ENCODE measurements at places on chromosomes 6 and 20.

DNA sequence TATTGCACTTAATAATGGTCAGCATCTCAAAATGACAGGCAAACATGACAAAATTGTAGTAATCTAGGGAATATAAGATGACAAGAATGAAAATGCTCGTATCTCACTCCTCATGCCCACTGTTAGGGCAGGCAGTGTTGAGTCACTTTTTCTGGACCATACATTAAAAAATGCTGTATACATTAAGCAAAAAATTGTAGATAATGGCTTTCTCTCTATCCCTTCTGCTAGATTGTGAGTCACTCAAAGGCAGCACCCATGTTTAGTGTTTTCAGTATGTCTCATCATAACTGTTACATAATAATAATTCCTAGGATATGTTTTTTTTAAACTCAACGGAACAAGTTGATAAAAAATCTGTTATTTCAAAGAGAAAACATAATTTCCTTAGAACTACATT is 199.3 kb downstream of the TENT5A start:
- DNase-seq: no peak

- DNase-seq: no peak
Observed at GRCh38 chr6:111741177-111741952, 131.9 kb downstream of the FYN start.

GRCh38 chr6:21741221-21742109 is 147.9 kb downstream of the SOX4 start:
- no peak for DNase-seq

DNA sequence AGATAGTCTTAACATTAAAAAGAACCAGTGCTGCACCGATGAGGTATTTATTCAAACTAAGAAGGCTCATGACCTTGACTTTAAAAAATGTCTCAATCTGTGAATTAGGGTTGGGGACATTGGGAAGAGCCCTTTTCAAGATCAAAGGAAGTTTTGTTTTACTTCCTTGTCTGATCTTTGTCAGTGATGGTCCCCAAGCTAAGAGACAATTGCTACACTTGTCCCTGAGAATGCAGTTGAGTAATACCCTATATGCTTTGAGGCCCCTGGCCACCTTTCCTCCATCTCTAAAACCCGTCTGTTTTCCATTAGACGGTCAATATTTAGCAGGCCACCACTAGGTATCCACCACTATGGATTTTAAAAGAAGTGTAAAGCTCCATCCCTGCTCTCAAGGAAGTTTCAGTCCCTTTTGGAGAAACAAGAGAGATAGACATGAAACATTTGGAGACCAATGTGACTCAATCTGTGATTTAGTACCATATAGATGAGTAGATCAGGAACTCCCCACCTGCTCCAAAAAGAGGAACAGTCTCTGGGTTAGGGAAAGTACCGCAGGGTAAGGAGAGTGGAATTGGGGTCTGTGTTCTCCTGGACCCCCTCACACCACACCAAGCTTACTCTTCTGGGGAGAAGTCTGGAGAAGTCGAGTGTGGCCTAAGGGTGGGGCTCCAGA is 99.1 kb upstream of the ISM1 start:
- DNase-seq: no peak

- DNase-seq: peak; percentile 61
Observed at GRCh38 chr20:5557123-5557522, 193.1 kb upstream of the SHLD1 start.

GRCh38 chr6:100484474-100484873 is 19.8 kb upstream of the SIM1 start:
- DNase-seq: no peak

DNA sequence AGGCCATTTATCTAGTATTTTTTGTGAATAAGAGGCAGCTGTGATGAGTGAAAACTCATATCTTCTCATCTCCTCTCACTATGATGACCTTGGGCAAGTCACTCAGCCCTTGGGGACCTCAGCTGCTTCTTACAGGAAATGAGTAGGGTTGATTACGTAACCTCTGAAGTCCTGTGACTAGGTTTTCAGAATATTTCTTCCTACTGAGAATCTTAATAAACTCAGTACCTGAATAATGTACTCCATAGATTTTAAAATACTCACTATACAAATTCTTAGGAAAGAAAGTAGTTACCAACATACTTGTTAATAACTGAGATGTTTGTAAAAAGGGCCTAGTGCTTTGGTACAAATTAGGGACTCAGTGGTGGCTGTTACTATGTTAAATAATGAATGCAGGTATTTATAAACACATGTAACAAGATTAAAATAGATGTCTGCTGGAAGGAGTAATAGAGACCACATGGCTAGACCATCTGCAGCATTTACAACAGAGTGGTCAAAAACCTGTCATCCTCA is 60.9 kb downstream of the RPRD1B start:
- DNase-seq: peak; percentile 32

DNA sequence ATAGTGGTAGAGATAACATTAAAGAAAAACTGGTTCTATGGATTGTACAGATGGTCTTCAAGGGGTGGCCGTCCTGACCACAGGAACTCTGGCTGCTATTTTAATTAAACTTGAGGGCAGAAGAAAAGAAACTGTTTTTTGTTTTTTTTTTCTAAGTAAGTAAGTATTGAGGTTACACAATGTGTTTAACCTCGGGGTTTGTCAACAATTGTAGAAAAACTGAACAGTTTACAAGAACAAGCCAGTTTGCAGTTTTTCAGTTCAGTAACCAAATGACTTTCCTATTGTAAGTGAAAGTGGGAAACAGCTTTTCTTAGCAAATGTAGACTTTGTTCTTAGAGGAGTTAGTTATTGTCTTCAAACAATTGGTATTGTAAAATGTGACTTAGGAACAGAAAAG is 77.0 kb downstream of the PLCB1 start:
- DNase-seq: no peak

DNA sequence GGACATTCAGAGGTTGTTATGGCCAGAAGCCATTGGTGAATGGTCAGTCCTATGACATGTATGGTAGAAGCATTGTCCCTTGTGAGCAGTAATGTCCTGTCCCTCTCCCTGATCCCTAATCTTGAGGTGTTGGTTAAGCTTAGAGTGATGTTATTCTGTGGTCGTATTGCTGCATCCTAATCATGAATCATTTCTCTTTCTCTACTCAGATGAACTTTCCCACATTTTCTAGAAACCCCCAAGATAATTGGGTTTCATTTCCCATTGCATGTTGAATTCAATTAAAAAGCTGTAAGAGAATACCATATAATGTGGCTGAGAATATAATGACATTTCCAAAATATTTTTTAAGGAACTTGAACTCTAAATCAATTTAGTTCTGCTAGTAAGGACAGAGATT is 175.1 kb downstream of the PLCB4 start:
- no peak for DNase-seq

GRCh38 chr20:62112368-62112767 is 9.9 kb upstream of the LSM14B start:
- DNase-seq: no peak

DNA sequence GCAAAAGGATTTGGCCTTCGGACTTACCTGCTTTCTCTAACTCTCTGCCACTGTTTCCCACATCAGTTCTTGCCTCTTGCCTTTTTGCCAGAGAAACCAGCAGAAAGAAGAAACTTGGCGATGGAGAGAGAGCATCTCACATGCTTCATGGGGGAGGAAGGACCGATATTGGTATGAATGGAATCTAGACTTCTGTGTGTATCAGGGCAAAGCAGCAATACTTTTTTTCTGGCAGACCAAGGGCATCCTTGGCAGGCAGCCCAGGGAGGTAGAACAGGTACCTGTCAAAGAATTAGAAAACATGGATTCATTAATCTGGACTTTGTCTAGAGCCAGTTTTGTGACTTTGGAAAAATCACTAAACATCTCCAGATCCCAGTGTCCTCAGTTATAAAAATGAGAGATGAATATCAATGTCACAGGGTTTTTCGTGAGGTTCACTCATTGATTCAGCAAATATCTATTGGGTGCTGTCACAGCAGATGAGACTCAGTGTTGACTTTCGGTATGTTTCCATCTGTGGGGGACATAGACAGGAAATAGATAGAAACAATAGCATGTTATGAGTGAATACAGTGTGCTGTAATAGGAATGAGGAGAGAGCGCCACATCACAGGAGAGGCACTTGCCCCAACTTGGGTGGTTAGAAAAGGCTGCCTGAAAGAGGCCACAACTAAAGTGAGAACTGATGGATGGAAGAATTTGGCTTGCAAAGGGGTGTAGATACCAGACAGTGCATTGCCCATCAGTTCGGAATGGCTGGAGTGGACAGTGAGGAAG is 114.1 kb downstream of the CD83 start:
- peak; percentile 53 for DNase-seq

- DNase-seq: no peak
Observed at GRCh38 chr6:124495665-124496190, 466.5 kb upstream of the RNF217 start.

DNA sequence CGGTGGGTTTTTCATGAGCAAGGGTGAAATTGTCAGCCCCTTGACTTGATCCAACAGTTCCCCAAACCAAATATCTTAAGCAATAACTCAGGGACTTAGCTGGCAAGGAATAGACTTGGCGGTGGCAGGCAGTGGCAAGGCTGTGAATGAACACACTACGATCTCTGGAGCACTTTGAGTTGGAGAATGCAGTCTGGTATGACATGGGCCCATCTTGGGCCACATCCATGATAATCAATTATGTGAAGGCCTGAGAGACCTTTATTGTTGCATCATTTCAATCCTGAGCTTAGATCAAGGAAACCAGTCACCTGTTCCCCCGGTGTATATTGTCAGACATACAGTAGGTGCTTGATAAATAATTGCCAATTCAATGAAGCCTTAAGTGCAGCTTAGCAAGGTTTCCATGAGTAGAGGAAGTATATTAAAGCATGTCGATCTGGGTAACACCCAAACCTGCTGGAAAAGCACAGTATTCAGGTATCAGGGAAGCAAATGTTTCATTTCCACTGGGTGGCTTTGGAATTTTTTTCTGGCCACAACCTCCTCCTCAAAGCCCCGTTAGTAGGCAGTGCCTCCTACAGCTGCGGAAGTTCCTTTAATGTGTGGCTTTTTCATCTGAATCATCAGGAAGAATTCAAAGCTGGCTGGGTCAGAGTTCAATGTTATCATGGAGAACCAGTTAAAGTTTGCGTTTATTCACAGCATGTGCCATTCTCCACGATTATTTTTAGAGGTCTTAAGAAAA is 10.2 kb downstream of the CASS4 start:
- no peak for DNase-seq

DNA sequence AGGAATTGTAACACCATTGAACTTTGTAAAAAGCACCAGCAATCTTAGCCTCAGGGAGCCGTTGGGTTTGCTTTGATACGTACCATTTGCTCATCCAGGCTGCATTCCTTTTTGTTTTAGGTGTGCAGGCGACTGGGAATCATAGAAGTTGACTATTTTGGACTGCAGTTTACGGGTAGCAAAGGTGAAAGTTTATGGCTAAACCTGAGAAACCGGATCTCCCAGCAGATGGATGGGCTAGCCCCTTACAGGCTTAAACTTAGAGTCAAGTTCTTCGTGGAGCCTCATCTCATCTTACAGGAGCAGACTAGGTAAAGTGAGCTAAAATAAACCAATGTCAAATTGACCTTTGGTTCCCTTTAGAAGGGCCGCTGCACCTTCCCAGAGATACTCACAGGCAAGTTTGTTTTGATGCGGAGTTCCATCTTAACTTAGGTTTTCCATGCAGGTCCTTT is 1.6 kb downstream of the MYLIP start:
- DNase-seq: no peak

- peak; percentile 70 for DNase-seq
Observed at GRCh38 chr20:44651684-44652423, at the start of gene ADA. ADA (minus strand) TSS chr20:44651699; CDS start chr20:44651607, 92 bp downstream.
